T-helper 9 cell (primary cell): ENCODE measurements at places on chromosomes 3 and 15.

DNA sequence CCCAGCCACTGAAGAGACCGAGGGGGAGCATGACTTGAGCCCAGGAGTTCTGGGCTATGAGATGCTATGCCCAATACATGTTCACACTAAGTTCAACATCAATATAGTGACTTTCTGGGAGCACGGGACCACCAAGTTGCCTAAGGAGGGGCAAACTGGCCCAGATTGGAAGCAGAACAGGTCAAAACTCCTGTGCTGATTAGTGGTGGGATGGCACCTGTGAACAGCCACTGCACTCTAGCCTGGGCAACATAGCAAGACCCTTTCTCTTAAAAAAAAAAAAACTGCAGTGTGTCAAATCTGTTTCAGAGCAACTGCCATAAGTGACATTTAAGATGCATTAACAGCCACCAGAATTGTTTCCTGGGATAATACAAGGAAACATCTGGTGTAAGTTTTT, 9.8 kb downstream of the HES1 start:
- DNase-seq, result no peak

DNA sequence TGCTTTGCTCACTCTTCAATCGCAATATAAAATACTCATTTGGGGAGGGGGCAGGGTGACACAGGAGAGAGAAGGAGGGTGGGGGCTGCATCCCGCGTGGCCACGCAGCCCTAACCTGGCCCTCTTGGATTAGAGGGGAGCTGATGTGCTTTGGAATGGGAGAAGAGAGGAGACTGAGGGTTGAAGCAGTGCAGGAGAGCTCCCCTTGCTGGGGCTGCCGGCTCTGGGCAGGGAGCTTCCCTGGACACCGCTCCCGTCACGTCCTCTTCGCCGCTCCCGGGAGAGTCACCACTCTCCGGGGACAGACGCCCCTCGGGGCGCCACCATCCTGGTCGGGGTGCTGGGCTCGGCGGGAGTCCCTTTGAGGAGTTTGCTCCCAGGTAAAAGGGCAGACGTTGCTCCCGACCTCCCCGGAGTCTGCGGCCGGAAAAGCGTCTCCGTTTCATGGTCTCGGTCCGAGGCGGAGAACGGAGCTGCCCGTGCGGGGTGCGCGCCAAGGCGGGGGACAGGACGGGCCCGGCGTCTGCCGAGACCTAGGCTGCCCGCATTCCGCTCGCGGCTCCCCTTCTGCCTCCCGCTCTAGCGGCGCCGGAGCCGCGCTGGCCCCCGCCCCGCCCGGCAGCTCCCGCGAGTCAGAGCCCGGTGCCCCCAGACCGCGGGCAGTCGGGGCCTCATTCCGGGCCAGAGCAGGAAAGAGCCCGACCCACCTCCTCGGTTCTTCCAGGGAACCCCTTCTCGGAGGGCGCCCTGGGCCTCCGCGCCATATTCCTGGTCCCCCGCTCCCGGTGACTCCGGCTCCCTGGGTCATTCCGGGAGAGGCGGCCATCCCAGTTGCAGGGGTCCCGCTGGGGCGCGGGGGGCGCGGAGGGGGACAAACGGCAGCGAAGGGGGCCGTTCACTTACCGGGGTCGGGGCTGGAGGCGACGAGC, 603 bp downstream of the SLC7A14 start:
- no peak for DNase-seq

- DNase-seq, result no peak
Observed at GRCh38 chr15:62509395-62509958, 344.4 kb upstream of the C2CD4B start.

DNA sequence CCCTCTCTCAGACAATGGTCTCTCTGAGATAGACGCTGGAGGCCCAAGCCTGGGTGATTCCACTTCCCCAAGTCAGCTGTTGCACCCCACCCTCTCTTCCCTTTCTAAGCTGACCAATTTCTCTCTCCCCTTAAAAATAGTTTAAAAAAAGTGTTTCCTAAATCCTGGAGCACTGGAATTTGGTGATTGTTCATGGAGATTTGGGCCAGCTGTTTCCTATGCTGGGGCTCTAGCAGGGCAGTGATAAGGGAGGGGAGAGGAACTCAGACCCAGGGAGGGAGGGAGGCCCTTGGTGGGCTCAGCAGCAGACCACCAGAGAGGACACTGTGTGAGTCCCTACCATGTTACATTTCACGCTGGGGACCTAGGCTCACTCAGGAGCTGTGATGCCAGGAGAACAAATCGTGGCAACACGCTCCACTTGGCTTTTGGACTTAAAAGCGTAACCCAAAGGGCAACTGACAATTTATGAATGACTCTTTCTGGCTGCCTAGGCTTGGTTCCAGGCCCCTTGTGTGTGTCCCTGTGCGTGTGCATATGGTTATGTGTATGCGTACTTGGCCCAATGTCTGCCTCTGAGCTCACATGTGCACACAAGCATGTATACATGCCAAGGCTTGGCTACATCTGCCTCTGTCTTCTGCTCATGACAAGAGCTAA, 59.8 kb upstream of the INSYN1 start:
- no peak for DNase-seq

DNA sequence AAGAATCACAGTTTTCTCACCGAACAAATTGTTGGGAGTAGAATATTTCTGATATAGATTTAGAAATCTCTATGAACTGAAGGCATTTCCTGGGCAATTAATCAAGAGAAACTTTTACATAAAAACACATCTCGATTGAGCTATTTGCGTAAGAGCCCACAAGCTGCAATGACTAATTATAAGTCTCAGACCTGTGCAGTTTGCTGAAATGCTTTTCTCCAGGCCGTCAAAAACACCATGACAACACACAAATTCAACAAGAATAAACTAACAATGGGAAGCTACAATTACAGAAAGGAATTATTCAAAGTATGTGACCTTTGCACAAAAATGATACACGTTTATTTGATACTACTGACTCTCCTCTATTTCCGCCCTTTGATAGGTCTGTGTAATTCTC, 481.2 kb upstream of the WNT5A start:
- no peak for DNase-seq

DNA sequence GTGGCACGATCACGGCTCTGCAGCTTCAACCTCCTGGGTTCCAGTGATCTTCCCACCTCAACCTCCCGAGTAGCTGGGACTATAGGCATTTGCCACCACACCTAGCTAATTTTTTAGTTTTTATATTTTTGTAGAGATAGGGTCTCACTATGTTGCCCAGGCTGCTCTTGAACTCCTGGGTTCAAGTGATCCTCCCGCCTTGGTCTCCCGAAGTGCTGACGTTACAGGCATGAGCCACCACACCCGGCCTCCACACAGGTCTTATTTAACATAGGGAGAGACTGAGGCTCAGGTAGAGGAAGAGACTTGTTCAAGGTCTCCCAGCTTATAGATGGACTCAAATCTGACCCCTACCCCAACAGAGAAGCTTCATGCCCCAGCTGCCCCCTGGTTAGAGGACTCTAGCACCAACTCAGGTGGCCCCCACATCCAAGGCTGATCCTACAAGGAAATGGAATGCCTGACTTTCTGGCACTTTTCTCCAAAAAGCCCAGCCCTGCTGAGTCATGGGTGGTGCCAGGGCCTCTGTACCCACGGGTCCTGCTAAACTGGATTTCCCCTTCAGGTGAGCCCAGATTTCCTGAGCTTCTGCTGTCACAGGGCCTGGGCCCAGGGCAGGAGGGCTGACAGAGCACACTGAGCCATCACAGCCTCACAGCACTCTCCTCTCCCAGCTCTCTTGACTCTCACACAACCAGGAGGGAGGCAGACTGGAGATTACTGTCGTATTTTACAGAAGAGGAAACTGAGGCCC, 5.6 kb downstream of the TMEM40 start:
- no peak for DNase-seq

- DNase-seq, result no peak
Observed at GRCh38 chr15:99279827-99280226, 28.5 kb downstream of the LRRC28 start.
